Lower lobe of right lung (tissue), 2 donors: ENCODE measurements at places on chromosomes 4 and X. TPM values are rescaled to one million over a fixed set of nuclear protein-coding genes. Genes with fewer than 3 reads are reported as not detected.

DNA sequence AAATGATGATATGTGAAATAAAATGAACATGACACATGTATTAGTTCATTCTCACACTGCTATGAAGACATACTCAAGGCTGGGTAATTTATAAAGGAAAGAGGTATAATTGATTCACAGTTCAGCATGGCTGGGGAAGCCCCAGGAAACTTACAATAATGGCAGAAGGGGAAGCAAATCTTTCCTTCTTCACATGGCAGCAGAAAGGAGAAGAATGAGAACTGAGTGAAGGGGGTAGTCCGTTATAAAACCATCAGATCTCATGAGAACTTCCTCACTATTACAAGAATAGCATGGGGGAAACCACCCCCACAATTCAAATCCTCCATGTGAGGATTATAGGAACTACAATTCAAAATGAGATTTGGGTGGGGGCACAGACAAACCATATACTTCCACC, 243.9 kb upstream of the GYPA start:
- H3K27ac ChIP-seq = no peak overlapping the region
- DNase-seq = no peak
- no peaks in the 10 kb centered on the region for H3K4me1 ChIP-seq
- no peak overlapping the region for H3K4me3 ChIP-seq
- H3K27me3 ChIP-seq = no peaks in the 10 kb centered on the region
- no peaks in the 10 kb centered on the region for H3K36me3 ChIP-seq

- H3K4me1 ChIP-seq = no peaks in the 10 kb centered on the region
- no peak for DNase-seq
- H3K27ac ChIP-seq = no peak overlapping the region
- no peaks in the 10 kb centered on the region for H3K27me3 ChIP-seq
- no peaks in the 10 kb centered on the region for H3K36me3 ChIP-seq
Observed at GRCh38 chr4:53721263-53721662, 130.0 kb upstream of the LNX1 start.

DNA sequence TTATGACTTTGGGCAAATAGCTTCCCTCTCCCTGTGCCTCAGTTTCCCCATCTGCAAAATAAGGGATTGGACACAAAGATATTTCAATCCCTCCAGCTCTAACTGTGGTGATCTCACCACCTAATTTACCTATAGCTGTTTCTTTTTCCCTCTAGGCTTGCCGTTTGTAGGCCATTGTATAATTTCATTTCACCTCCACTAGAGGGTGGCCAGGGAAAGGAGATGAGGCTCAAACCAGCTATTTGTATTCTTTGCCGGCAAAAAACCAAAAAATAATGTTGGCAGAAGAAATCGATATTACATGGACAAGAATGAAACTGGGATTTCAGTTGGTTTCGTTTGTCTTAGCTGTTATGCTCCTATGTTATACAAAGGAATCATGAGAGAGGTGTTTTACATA, 36.1 kb upstream of the DOCK11 start:
- H3K4me1 ChIP-seq = no peaks in the 10 kb centered on the region
- no peaks in the 10 kb centered on the region for H3K27me3 ChIP-seq
- H3K27ac ChIP-seq = no peak overlapping the region
- no peaks in the 10 kb centered on the region for H3K36me3 ChIP-seq
- DNase-seq = no peak
- no peak overlapping the region for H3K4me3 ChIP-seq

Gene PCDH11X
- 0.18 TPM for total RNA-seq

Gene MAGEA8
- total RNA-seq = not detected

Gene SOWAHD
- 9.6 TPM for total RNA-seq

GRCh38 chrX:118988911-118989310, 14.5 kb downstream of the LONRF3 start:
- H3K4me3 ChIP-seq = no peak overlapping the region
- DNase-seq = no peak
- H3K4me1 ChIP-seq = no peaks in the 10 kb centered on the region
- H3K27me3 ChIP-seq = no peaks in the 10 kb centered on the region
- H3K36me3 ChIP-seq = peaks cover 32% of the 10 kb centered on the region

DNA sequence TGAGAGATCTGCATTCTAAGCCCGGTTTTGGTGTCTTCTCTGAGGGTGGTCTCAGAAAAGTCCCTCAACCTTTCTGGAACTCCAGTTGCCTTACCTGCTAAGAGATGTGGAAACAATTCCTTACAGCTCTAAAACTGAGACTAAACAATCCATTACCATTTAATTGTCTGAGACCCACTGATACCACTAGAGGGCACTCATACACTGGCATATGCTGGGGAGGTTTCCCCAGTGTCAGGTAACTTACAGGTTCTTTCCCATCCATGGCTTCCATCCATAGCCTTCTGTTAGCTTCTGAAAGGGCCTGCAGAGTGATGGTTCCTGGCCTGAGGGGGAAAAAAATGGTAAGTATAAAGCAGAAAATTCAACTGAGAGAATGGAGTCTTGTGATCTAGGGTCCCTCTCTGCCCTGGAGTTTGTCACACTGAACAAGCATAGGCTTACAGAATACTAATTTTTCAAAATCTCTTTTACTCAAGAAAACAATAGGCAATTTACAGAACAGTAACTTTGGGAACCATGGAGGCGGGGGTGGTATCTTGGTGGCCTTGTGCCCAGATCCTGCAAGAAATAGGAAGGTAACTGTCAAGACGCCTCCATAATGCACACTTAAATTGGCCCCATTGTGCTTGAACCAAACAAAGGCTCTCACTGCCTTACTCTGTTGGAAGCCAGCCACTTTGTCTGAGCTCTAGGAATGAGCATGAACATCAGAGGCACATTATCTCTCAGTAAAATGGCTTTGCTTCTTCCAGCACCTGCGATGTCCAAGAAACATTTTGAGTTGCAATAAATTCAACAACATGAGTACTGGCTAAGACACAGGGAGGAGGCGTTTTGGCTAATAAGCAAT, 236.1 kb downstream of the OPHN1 start:
- H3K4me1 ChIP-seq = no peaks in the 10 kb centered on the region
- no peak for DNase-seq
- no peaks in the 10 kb centered on the region for H3K27me3 ChIP-seq
- no peak overlapping the region for H3K27ac ChIP-seq
- peaks cover 20% of the 10 kb centered on the region for H3K36me3 ChIP-seq

- peak overlapping the region; percentile 51 for H3K4me3 ChIP-seq
- peaks cover 11% of the 10 kb centered on the region for H3K4me1 ChIP-seq
- peak overlapping the region; percentile 18 for H3K27ac ChIP-seq
Observed at GRCh38 chr4:6658597-6659075, 18.2 kb downstream of the MRFAP1 start.

- H3K4me1 ChIP-seq = peaks cover 3% of the 10 kb centered on the region
- peak overlapping the region; percentile 27 for H3K4me3 ChIP-seq
- no peaks in the 10 kb centered on the region for H3K27me3 ChIP-seq
- peaks cover 30% of the 10 kb centered on the region for H3K36me3 ChIP-seq
- DNase-seq = no peak
- peak overlapping the region; percentile 60 for H3K27ac ChIP-seq
Observed at GRCh38 chrX:47573341-47574075, 8.7 kb upstream of the TIMP1 start.

- no peaks in the 10 kb centered on the region for H3K36me3 ChIP-seq
- peaks cover 19% of the 10 kb centered on the region for H3K4me1 ChIP-seq
Observed at GRCh38 chr4:113148925-113149324, 99.5 kb downstream of the ANK2 start.

GRCh38 chr4:41660352-41660751, 88.2 kb downstream of the PHOX2B start:
- H3K27ac ChIP-seq = no peak overlapping the region
- H3K27me3 ChIP-seq = no peaks in the 10 kb centered on the region
- H3K36me3 ChIP-seq = peaks cover 28% of the 10 kb centered on the region
- DNase-seq = no peak
- H3K4me1 ChIP-seq = peaks cover 9% of the 10 kb centered on the region

DNA sequence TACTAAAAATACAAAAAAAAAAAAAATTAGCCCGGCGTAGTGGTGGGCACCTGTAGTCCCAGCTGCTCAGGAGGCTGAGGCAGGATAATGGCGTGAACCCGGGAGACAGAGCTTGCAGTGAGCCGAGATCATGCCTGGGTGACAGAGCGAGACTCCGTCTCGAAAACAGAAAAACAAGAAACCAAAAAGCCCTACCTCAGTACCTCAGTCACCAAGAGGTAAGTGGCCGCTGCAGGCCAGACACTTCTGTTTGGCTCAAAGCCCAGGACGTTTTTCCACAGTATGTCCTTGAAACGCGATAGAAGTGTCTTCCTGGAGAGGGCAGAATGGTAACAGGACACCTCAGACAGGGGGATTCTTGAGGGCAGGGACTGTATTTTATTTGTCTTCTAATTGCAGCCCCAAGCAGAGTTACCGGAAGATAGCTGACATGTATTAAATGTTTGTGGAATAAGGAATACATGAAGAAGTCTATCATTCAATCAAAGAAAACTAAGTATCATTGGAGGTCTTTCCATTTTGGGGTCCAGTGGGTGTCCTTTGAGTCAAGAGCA, 63.6 kb downstream of the CLNK start:
- H3K36me3 ChIP-seq = no peaks in the 10 kb centered on the region
- no peak overlapping the region for H3K4me3 ChIP-seq
- no peak overlapping the region for H3K27ac ChIP-seq
- no peak for DNase-seq

- no peak overlapping the region for H3K4me3 ChIP-seq
- H3K4me1 ChIP-seq = no peaks in the 10 kb centered on the region
- no peak overlapping the region for H3K27ac ChIP-seq
- no peaks in the 10 kb centered on the region for H3K36me3 ChIP-seq
Observed at GRCh38 chr4:123640824-123641223, 244.2 kb downstream of the SPRY1 start.

Gene MXRA5
- 7.0 TPM for total RNA-seq

Gene OTUD6A
- not detected for total RNA-seq

GRCh38 chrX:150886381-150886780, 12.1 kb downstream of the CD99L2 start:
- H3K27me3 ChIP-seq = no peaks in the 10 kb centered on the region
- DNase-seq = no peak
- no peaks in the 10 kb centered on the region for H3K36me3 ChIP-seq
- no peaks in the 10 kb centered on the region for H3K4me1 ChIP-seq
- no peak overlapping the region for H3K27ac ChIP-seq

- H3K4me3 ChIP-seq = no peak overlapping the region
- H3K36me3 ChIP-seq = peaks cover 52% of the 10 kb centered on the region
- no peak overlapping the region for H3K27ac ChIP-seq
- H3K4me1 ChIP-seq = no peaks in the 10 kb centered on the region
- no peaks in the 10 kb centered on the region for H3K27me3 ChIP-seq
- no peak for DNase-seq
Observed at GRCh38 chrX:74593593-74593992, 20.8 kb downstream of the RLIM start.

Gene LINC00632
- total RNA-seq = 173 TPM

- H3K4me3 ChIP-seq = no peak overlapping the region
- DNase-seq = no peak
- no peaks in the 10 kb centered on the region for H3K36me3 ChIP-seq
- H3K4me1 ChIP-seq = no peaks in the 10 kb centered on the region
Observed at GRCh38 chrX:39681885-39682284, 415.9 kb downstream of the BCOR start.
